ENCODE measurements at places on chromosomes 4 and X.
A peak's percentile ranks its signal among the peaks of the same experiment; 100 is the strongest.

- no peak for DNase-seq
- no peaks in the 10 kb centered on the region for H3K27me3 ChIP-seq
- H3K4me3 ChIP-seq = no peak overlapping the region
- H3K27ac ChIP-seq = no peak overlapping the region
These were observed 41.7 kb downstream of the TMEM164 start for GRCh38 chrX:110044346-110045249.

GRCh38 chr4:177568931-177569330, 126.7 kb upstream of the AGA start:
- DNase-seq = no peak
- no peaks in the 10 kb centered on the region for H3K4me1 ChIP-seq
- no peaks in the 10 kb centered on the region for H3K36me3 ChIP-seq
- H3K4me3 ChIP-seq = no peak overlapping the region
- no peak overlapping the region for H3K27ac ChIP-seq

- H3K27ac ChIP-seq = peak overlapping the region; percentile 62
- peaks cover 39% of the 10 kb centered on the region for H3K4me1 ChIP-seq
- H3K36me3 ChIP-seq = no peaks in the 10 kb centered on the region
- H3K27me3 ChIP-seq = no peaks in the 10 kb centered on the region
- no peak for DNase-seq
These were observed 64.6 kb downstream of the SYNPO2 start for GRCh38 chr4:118953276-118953675.

GRCh38 chrX:134949271-134949670, 41.5 kb upstream of the SMIM10 start:
- DNase-seq = no peak
- no peak overlapping the region for H3K27ac ChIP-seq
- H3K27me3 ChIP-seq = no peaks in the 10 kb centered on the region
- H3K4me3 ChIP-seq = no peak overlapping the region
- no peaks in the 10 kb centered on the region for H3K36me3 ChIP-seq
- no peaks in the 10 kb centered on the region for H3K4me1 ChIP-seq

- DNase-seq = no peak
- peaks cover 9% of the 10 kb centered on the region for H3K4me1 ChIP-seq
- peaks cover 2% of the 10 kb centered on the region for H3K27me3 ChIP-seq
- H3K4me3 ChIP-seq = no peak overlapping the region
These were observed 50.8 kb downstream of the HTRA3 start for GRCh38 chr4:8320386-8320750.

- no peaks in the 10 kb centered on the region for H3K4me1 ChIP-seq
- no peaks in the 10 kb centered on the region for H3K27me3 ChIP-seq
- no peak overlapping the region for H3K4me3 ChIP-seq
- no peak overlapping the region for H3K27ac ChIP-seq
- H3K36me3 ChIP-seq = no peaks in the 10 kb centered on the region
These were observed 147.7 kb upstream of the TBL1X start for GRCh38 chrX:9317176-9317575.

- peaks cover 3% of the 10 kb centered on the region for H3K36me3 ChIP-seq
- no peaks in the 10 kb centered on the region for H3K27me3 ChIP-seq
- H3K4me3 ChIP-seq = no peak overlapping the region
These were observed 13.8 kb downstream of the GJB1 start for GRCh38 chrX:71236836-71237235.

DNA sequence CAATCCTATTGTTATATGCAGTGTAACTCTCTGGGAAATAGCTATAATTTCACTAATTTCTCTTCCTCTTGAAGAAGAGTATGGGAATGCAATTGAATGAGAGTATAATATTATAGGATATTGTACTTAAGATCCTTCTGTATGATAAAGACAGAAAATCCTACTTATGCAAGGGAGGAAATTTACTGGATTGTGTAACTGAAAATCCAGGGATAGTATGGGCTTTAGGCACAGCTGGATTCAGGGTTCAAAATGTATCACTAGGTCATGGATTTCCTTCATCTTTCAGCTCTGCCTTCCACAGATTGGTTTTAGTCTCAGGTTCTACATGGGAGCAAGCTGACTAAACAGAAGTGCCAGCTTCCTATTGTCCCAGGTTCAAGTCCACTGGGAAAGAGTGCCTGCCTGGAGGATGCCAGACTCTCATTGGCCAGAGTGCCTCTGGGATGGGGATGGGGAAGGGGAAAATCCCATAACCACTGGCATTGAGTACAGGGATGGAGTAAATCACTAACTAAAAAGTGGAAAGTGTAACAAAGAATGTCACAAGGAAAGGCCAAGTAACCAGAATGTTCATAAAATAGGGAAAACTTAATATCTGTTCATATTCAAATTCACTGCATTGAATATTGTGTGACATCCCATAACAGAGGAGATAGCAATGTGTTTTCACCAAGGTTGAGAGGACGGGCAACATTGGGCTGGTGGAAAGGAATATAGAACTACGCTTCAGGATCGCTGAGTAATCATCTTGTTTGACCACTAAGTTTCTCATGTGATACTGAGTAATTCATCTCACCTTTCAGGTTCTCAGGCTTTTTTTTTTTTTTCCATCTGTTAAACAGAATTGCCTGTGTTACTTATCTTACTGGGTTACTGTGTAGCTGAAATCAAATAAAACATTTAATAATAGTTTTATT, 75.7 kb downstream of the ANXA3 start:
- no peak overlapping the region for H3K27ac ChIP-seq
- H3K36me3 ChIP-seq = no peaks in the 10 kb centered on the region
- DNase-seq = no peak
- H3K27me3 ChIP-seq = no peaks in the 10 kb centered on the region
- no peak overlapping the region for H3K4me3 ChIP-seq
